ENCODE measurements at places on chromosomes 3 and 15.

GRCh38 chr3:93981649-93982048, 1.7 kb downstream of the ARL13B start:
- peaks cover 29% of the 10 kb centered on the region for H3K4me1 ChIP-seq
- DNase-seq: no peak
- peaks cover 1% of the 10 kb centered on the region for H3K36me3 ChIP-seq
- H3K27ac ChIP-seq: no peak overlapping the region

- no peaks in the 10 kb centered on the region for H3K27me3 ChIP-seq
- peak overlapping the region; percentile 5 for H3K27ac ChIP-seq
- no peak for DNase-seq
- peaks cover 41% of the 10 kb centered on the region for H3K36me3 ChIP-seq
These were observed 112.2 kb downstream of the RFTN1 start for GRCh38 chr3:16401273-16401672.

- DNase-seq: no peak
- peaks cover 3% of the 10 kb centered on the region for H3K27me3 ChIP-seq
- H3K36me3 ChIP-seq: no peaks in the 10 kb centered on the region
- H3K27ac ChIP-seq: no peak overlapping the region
- H3K4me1 ChIP-seq: peaks cover 31% of the 10 kb centered on the region
These were observed 14.2 kb upstream of the PPP1R2 start for GRCh38 chr3:195557322-195557721.

DNA sequence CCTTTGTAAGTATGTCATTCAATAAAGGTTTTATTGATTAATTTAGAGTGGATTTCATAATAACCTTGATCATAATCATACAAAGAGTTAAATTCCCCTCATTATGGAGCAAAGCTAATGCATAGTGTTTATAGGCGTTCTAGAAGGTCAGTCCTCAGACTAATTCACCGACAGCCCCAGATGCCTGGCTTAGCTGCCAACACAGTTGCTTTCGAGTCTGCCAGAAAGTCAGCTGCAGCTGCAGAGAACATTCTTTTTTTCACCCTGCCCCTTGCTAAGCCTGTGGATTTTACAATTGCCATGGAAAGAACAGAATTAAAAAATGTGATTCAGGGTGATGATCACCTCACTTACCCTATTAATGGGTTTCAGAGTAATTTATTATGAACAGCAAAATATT, 21.2 kb downstream of the CADM2 start:
- H3K4me3 ChIP-seq: no peak overlapping the region
- H3K27me3 ChIP-seq: no peaks in the 10 kb centered on the region
- H3K27ac ChIP-seq: no peak overlapping the region
- H3K36me3 ChIP-seq: no peaks in the 10 kb centered on the region
- no peak for DNase-seq

GRCh38 chr15:68152342-68152741, 52.8 kb downstream of the CALML4 start:
- peaks cover 20% of the 10 kb centered on the region for H3K4me1 ChIP-seq
- peaks cover 29% of the 10 kb centered on the region for H3K36me3 ChIP-seq
- peak overlapping the region; percentile 49 for H3K27ac ChIP-seq
- DNase-seq: no peak

GRCh38 chr3:128033102-128033501, 19.1 kb upstream of the SEC61A1 start:
- no peak for DNase-seq
- no peak overlapping the region for H3K4me3 ChIP-seq
- no peaks in the 10 kb centered on the region for H3K4me1 ChIP-seq
- H3K36me3 ChIP-seq: no peaks in the 10 kb centered on the region
- H3K27ac ChIP-seq: no peak overlapping the region
- peaks cover 12% of the 10 kb centered on the region for H3K27me3 ChIP-seq

GRCh38 chr3:183818041-183818620, 7.2 kb downstream of the MAP6D1 start:
- peaks cover 2% of the 10 kb centered on the region for H3K27me3 ChIP-seq
- no peak for DNase-seq
- peaks cover 6% of the 10 kb centered on the region for H3K36me3 ChIP-seq
- peaks cover 21% of the 10 kb centered on the region for H3K4me1 ChIP-seq
- no peak overlapping the region for H3K4me3 ChIP-seq
- H3K27ac ChIP-seq: no peak overlapping the region

DNA sequence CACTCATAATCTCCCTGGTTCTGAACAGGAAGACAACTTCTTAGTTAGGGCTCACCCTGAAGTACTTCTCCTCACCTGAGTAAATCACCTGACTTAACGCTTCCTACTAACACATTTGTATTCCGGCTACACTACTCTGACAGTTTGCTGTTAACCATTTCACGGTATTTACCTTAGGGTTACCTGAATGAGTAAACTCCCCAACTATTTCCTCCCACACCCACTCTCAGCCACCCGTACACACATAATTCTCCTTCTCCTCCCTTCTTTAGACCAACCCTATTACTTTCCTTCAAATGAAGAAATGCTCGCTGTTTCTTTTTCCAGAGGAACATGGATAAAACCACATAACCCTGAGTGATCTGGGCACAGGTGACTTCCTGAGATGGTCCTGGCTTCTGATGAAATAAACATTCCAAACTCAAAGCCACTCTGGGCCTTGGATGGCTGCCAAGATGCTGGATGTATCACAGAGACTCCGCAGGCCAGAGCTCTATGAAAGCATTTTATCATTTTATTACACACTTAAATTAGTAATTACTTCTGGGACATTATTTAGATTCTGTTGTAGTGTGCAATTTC, 183.6 kb upstream of the ATP11B start:
- H3K27me3 ChIP-seq: peaks cover 5% of the 10 kb centered on the region
- no peaks in the 10 kb centered on the region for H3K4me1 ChIP-seq
- H3K36me3 ChIP-seq: no peaks in the 10 kb centered on the region
- H3K27ac ChIP-seq: no peak overlapping the region

- H3K27me3 ChIP-seq: no peaks in the 10 kb centered on the region
- H3K4me1 ChIP-seq: no peaks in the 10 kb centered on the region
- no peak overlapping the region for H3K27ac ChIP-seq
- DNase-seq: no peak
- no peaks in the 10 kb centered on the region for H3K36me3 ChIP-seq
These were observed 325.7 kb downstream of the CNTN3 start for GRCh38 chr3:74288761-74289160.

DNA sequence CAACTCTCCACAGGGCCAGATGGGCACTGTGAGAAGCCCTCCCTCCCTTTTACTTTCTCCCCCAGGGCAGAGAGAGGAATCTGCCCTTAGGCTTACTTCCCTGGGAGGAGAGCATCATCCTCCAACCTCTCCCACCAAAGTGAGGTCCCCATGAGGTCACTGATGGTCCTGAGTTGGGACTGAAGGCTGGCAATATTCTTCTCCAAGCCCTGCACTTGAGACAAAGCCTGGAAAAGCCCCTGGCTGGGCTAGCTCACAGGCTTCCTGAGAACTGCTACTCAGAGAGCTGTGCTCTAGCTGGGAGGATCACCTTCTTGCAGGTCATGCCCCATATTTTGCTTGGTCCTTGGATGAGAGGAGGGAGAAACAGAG, 110.0 kb upstream of the MEF2A start:
- peaks cover 8% of the 10 kb centered on the region for H3K27me3 ChIP-seq
- H3K36me3 ChIP-seq: peaks cover 1% of the 10 kb centered on the region
- H3K4me1 ChIP-seq: peaks cover 13% of the 10 kb centered on the region
- no peak for DNase-seq
- no peak overlapping the region for H3K4me3 ChIP-seq

- no peaks in the 10 kb centered on the region for H3K36me3 ChIP-seq
- H3K4me3 ChIP-seq: no peak overlapping the region
- no peak overlapping the region for H3K27ac ChIP-seq
- no peak for DNase-seq
- H3K27me3 ChIP-seq: peaks cover 6% of the 10 kb centered on the region
- no peaks in the 10 kb centered on the region for H3K4me1 ChIP-seq
These were observed 90.1 kb upstream of the NEO1 start for GRCh38 chr15:72962054-72962702.

DNA sequence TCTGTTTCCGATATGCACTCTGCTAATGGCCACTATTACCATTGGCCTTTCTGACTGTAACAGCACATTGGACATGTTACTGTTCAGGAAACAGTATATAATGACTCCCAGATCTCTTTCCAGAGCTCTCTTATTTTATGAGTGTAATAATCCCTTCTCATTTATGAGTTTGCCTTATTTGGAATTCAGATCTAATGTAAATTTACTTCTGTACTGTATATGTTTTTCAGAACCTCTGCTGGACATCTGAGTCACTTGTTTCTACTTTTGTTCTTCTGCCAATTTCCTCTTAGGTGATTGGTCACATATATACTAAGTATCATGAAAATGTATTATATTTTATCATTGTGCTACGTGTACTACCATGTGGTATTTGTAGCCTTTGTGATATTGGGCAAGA, 30.5 kb downstream of the RSRC1 start:
- DNase-seq: no peak
- H3K4me1 ChIP-seq: no peaks in the 10 kb centered on the region
- H3K27ac ChIP-seq: no peak overlapping the region
- no peaks in the 10 kb centered on the region for H3K27me3 ChIP-seq
- no peak overlapping the region for H3K4me3 ChIP-seq
- H3K36me3 ChIP-seq: peaks cover 22% of the 10 kb centered on the region

- H3K4me1 ChIP-seq: no peaks in the 10 kb centered on the region
- no peaks in the 10 kb centered on the region for H3K36me3 ChIP-seq
- H3K27ac ChIP-seq: no peak overlapping the region
- no peaks in the 10 kb centered on the region for H3K27me3 ChIP-seq
- DNase-seq: no peak
These were observed 182.9 kb downstream of the KCNMB2 start for GRCh38 chr3:178718995-178719635.

GRCh38 chr3:147377412-147378367, 28.7 kb downstream of the ZIC4 start:
- no peak overlapping the region for H3K27ac ChIP-seq
- no peak for DNase-seq
- peaks cover 60% of the 10 kb centered on the region for H3K27me3 ChIP-seq
- no peaks in the 10 kb centered on the region for H3K4me1 ChIP-seq
- no peaks in the 10 kb centered on the region for H3K36me3 ChIP-seq

GRCh38 chr3:150928234-150928633, 23.0 kb upstream of the MINDY4B start:
- peaks cover 28% of the 10 kb centered on the region for H3K27me3 ChIP-seq
- no peak for DNase-seq
- H3K36me3 ChIP-seq: no peaks in the 10 kb centered on the region
- no peak overlapping the region for H3K4me3 ChIP-seq

- DNase-seq: no peak
- no peak overlapping the region for H3K4me3 ChIP-seq
- H3K4me1 ChIP-seq: no peaks in the 10 kb centered on the region
- no peaks in the 10 kb centered on the region for H3K36me3 ChIP-seq
- H3K27ac ChIP-seq: no peak overlapping the region
- peaks cover 2% of the 10 kb centered on the region for H3K27me3 ChIP-seq
These were observed 14.1 kb downstream of the KLF15 start for GRCh38 chr3:126342991-126343648.

DNA sequence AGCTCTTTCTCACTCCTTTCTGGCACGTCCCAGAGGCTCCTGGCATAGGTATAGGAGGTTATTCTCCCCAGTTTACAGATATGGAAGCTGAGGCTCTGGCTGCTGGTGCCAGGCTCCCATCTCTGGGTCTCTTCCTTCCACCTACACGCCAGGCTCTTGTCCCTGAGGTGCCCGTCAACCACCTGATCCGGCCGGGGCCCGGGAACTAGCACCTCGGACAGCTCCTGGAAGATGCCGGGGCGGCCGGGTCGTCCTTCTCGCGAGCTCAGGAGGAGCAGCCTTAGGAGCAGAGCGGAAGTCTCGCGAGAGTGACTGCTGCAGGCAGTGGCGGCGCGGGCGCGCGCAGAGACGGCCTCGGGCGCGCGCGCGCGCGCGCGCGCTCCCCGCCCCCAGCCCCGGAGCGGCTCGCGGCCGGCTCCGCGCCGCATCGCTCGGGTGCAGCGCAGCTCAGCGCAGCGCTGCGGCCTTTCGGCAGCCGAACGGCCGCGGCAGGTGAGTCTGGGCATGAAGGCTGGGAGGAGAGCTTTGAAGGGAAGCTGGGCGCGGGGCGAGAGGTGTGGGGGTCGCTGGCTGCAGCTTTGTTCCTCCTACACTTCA, at the start of gene SCAMP5:
SCAMP5 (plus strand) TSS at position 382 of the 597 bp plus-strand sequence. CDS start 16,277 bp downstream, outside the sequence.
- no peak within 1 kb of the TSS for H3K27ac ChIP-seq
- peak; percentile 92 for DNase-seq
- H3K27me3 ChIP-seq: peaks cover 33% of the 10 kb centered on the region
- no peaks in the 10 kb centered on the region for H3K36me3 ChIP-seq

GRCh38 chr3:67018789-67019526, 20.9 kb downstream of the KBTBD8 start:
- no peak overlapping the region for H3K4me3 ChIP-seq
- H3K4me1 ChIP-seq: peaks cover 25% of the 10 kb centered on the region
- H3K36me3 ChIP-seq: no peaks in the 10 kb centered on the region

DNA sequence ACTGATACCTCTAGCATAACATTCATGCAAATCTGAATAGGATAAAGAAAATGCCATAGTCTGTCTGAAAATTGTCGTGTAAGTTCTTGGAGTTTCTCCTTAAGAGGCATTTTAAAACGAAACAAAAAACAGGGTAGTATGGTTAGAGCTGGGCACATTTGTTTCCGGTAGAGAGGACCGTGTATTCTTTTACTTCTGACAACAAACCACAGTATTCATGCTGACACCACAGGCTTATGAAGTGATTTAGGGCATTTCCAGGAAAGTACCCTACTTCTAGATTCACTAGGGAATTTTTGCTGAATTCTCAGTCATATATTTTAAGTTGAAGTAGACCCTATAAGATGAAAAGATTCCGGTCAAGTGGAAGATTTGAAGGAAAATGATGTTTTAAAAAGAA, 541.3 kb downstream of the UNC13C start:
- no peaks in the 10 kb centered on the region for H3K36me3 ChIP-seq
- no peaks in the 10 kb centered on the region for H3K27me3 ChIP-seq

- no peak for DNase-seq
- no peaks in the 10 kb centered on the region for H3K36me3 ChIP-seq
- H3K4me1 ChIP-seq: no peaks in the 10 kb centered on the region
- H3K4me3 ChIP-seq: no peak overlapping the region
- no peak overlapping the region for H3K27ac ChIP-seq
These were observed 108.5 kb downstream of the ECT2 start for GRCh38 chr3:172859041-172859440.

GRCh38 chr3:195221015-195221853, 49.7 kb downstream of the XXYLT1 start:
- no peaks in the 10 kb centered on the region for H3K27me3 ChIP-seq
- no peaks in the 10 kb centered on the region for H3K36me3 ChIP-seq
- no peak overlapping the region for H3K4me3 ChIP-seq
- H3K27ac ChIP-seq: no peak overlapping the region
- no peaks in the 10 kb centered on the region for H3K4me1 ChIP-seq

Measured in activated T-helper 1 cell treated with anti-CD3 and anti-CD28 coated beads, Interleukin-12 subunit alpha, Interleukin-12 subunit beta, Interleukin-2, Interleukin-4 antibody, amounts not matched to agents 30 ng/mL and 10 ng/mL and 1 ng/mL, durations not matched to agents 14 hours and 24 hours and 36 hours (primary cell).